ENCODE measurements at places on chromosomes 2 and 18.

- no peak for DNase-seq
These were observed 85.2 kb upstream of the SESTD1 start for GRCh38 chr2:179349670-179350303.

GRCh38 chr18:77992057-77992456 lies 742.4 kb downstream of the GALR1 start:
- DNase-seq, result no peak

DNA sequence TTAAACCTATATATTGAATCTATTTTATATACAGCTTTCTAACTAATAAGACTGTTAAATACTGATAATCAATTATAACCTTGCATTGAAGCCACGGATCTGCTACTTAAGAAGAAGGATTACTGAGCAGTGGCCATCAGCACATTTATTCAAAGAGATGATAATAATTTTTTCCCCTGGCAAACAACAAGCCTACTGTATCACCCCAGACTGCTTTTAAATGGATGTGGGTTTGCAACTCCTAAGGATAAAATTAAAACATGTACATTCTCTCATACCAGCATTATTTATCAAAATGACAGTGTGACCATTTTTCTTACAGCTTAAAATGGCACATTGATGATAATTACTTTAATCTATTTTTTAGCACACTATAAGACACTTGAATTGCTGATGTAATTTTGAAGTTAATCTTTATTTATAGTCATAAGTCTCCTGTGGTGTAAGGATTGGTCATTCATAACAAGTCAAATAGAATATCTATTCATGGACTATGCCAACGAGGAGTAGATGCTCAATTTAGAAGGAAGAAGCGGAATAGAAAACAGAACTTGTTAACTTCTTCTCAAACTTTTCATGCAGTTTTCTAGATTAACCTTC lies 517.7 kb downstream of the METTL4 start:
- DNase-seq, result no peak

GRCh38 chr2:75525434-75526310 lies 35.1 kb downstream of the EVA1A start:
- DNase-seq, result no peak

All from keratinocyte (primary cell).